ENCODE measurements at places on chromosomes 5 and 9.

- peak; percentile 5 for DNase-seq
These were observed 272.0 kb downstream of the ARHGAP26 start for GRCh38 chr5:143041972-143042770.

DNA sequence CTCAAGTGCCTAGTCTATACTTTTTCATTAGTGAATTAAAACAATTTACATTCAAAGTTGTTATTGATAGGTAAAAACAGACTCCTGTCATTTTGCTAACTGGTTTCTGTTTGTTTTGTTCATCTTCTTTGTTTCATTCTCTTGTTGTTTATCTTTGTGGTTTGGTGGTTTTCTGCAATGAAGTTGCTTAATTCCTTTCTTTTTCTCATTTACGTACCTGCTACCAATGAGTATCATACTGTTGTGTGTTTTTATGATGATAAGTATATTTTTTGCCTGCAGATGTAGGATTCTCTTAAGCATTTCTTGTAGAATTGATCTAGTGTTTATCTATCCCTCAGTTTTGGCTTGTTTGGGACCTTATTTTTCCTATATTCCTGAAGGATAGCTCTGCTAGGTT is 2230.0 kb downstream of the MAT2B start:
- no peak for DNase-seq

GRCh38 chr9:36450110-36450732 is 50.2 kb upstream of the RNF38 start:
- DNase-seq = peak; percentile 75

DNA sequence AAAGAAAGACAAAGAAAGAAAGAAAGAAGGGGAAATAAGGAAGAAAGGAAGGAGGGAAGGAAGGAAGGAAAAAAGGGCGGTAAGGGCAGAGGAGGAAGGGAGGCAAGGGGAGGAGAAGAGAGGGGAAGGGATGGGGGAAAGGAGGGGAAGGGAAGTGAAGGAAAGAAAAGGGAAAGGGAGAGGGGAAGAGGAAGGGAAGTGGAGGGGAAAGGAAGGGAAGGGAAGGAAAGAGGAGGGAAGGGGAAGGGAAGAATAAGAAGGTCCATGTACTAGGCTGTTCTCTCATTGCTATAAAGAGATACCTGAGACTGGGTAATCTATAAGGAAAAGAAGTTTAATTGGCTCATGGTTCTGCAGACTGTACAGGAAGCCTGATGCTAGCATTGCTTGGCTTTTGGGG is 217.1 kb downstream of the ENC1 start:
- DNase-seq = no peak

- no peak for DNase-seq
These were observed 158.4 kb upstream of the MPDZ start for GRCh38 chr9:13437866-13438265.

GRCh38 chr9:118962426-118962825 is 406.8 kb downstream of the BRINP1 start:
- no peak for DNase-seq

GRCh38 chr9:135701959-135702721 is at the start of gene KCNT1:
Gene KCNT1 (plus strand): TSS chr9:135702185. CDS start chr9:135702259, 74 bp downstream.
- DNase-seq = peak; percentile 43

DNA sequence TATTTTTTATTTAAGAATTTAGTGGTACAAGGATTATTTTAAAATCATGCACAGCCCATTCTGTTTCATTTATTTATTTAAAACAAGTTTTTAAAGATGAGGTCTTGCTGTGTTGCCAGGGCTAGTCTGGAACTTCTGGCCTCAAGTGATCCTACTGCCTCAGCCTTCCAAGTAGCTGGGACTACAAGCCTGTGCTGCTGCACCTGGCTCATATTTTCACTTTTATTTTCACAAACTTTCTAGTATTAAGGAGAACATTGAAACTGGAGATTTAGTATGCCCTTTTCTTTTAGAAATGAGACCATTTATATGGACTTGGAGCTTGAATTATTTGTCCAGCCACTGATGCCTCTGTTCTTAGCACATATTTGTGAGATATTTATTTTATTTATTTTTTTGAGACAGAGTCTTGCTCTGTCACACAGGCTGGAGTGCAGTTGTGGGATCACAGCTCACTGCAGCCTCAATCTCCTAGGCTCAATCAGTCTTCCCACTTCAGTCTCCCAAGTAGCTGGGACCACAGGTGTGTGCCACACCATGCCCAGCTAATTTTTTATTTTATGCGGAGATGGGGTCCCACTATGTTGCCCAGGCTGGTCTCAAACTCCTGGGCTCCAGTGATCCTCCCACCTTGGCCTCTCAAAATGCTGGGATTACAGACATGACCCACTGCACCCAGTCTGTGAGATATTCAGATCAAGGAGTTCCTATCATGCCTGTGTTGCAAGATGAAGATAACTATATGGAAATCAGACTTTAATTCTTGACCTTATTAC is 7.4 kb downstream of the DMXL1 start:
- no peak for DNase-seq

DNA sequence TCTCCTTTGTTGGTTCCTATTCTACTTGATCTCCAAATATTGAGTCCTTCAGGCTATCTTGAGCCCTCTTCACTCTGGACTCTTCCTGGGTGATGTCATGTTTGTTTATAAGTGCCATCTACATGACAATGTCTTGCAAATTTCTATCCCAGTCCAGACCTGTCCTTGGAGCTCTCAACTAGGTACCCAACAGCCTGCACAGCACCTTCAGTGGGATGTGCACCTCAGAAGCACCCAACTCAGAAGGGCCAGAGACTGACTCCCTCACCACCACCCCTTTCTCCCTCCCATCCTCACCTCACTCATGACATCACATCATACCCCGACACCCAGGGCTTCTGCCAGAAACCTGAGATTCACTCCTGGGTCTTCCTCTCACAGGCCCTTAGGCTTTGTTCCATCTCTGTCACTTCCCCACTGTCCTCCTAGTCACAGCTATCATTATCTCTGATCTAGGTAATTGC is 14.4 kb downstream of the TXN start:
- DNase-seq = no peak

GRCh38 chr5:143533978-143534760 is 130.7 kb upstream of the NR3C1 start:
- no peak for DNase-seq

- DNase-seq = no peak
These were observed 71.8 kb downstream of the RAPGEF1 start for GRCh38 chr9:131668057-131668438.

- no peak for DNase-seq
These were observed 161.8 kb upstream of the VLDLR start for GRCh38 chr9:2459756-2460155.

- DNase-seq = no peak
These were observed 137.4 kb downstream of the DENND1A start for GRCh38 chr9:123792501-123792900.

DNA sequence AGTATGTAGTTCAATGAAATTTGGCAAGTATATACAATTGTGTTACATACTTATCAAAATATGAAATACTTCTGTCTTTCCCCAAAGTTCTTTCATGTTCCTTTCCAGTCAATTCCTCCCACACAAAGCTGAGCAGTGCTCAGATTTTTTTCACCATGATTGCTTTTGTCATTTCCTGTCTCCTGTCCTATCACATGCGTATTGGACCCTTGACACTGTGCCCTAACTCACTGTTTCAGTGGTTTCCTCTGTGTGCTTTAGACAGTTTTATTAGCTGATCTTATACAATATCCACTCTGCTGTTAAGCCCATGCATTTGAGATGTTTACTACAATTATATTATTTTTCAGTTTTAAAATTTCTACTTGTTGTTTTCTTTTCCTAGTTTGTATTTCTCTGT is 463.6 kb upstream of the MEF2C start:
- no peak for DNase-seq

DNA sequence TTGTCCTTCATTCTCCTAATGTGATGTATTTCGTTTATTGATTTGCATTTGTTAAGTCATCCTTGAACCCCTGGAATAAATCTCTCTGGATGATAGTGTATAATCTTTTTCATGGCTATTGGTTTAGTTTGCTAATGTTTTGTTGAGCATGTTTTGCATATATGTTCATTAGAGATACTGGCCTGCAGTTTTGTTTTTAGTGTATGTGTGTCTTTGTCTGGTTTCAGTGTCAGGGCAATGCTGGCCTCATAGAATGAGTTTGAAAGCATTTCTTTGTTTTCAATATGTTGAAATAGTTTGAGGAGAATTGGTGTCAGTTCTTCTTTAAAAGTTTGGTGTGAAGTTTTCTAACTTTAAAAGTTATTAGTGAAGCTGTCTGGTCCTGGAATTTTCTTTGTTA is 149.6 kb upstream of the ATP10B start:
- no peak for DNase-seq

DNA sequence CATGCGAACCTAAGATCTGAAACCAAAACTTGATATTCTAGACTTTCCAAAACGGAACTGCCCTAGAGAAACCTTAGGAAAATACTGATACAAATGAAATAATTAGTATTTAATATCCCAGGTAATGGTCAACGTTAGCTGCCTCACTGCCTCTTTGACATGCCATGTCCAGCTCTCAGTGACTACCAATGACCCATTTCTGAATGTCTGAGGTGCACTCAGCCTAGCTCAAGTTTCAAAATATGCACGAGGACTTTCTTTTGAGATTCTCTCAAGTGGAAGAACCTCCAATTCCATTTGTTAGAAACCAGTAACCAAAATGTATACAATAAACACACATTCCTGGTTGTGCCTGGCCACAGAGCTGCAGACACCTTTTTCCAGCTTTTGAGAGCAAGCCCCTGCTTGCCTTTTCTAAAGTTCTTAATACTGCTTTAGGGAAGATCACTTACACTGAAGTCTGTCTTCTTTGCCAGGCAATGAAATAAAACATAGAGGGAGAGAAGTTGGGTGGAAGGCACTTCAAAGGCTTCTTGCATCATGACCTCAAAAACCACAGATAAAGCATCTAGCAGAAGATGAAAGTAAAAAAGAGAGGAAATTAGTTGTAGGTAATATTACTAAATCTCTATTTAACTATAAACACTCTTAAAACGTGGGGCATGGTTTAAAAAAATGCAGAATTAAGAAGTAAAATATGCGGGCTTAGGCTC is 87.9 kb downstream of the MRPS27 start:
- DNase-seq = no peak

DNA sequence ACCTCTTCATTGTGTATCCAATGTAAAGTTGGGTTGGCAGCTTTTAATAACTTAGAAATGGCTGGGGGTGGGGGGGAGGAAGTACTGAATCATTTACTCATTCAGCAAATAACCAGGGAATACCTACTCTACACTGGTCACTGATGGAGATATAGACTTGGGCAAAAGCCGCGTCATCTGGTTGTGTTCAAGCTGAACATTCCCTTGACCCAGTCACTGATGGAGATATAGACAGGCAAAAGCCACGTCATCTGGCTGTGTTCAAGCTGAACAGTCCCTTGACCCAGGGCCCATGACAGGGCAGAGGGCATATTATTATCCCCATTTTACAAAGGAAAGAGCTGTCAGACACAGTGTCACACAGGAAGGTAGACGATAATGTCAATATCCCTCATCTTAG is 32.6 kb downstream of the FOXI1 start:
- no peak for DNase-seq

- DNase-seq = no peak
These were observed 10.8 kb downstream of the CETN3 start for GRCh38 chr5:90398726-90399125.

DNA sequence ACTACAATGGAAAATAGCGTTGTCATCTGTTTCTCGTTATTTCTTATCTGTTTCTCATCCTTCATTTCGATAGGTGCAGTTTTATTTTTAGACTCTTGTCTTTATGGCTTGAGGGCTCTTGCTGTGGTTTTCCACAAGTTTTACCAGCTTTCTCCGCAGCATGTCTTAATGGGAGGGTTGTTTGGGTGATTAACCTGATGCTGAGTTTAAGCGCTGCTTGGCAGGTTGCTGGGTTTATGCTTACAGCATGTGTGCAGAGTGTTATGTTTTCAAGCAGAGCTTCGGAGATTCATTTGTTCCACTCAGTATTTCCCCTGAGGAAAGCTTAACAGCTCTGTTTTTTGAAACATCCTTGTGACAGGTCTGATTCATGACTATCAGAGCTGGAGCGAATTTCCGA is 154.0 kb downstream of the SLC12A2 start:
- no peak for DNase-seq

DNA sequence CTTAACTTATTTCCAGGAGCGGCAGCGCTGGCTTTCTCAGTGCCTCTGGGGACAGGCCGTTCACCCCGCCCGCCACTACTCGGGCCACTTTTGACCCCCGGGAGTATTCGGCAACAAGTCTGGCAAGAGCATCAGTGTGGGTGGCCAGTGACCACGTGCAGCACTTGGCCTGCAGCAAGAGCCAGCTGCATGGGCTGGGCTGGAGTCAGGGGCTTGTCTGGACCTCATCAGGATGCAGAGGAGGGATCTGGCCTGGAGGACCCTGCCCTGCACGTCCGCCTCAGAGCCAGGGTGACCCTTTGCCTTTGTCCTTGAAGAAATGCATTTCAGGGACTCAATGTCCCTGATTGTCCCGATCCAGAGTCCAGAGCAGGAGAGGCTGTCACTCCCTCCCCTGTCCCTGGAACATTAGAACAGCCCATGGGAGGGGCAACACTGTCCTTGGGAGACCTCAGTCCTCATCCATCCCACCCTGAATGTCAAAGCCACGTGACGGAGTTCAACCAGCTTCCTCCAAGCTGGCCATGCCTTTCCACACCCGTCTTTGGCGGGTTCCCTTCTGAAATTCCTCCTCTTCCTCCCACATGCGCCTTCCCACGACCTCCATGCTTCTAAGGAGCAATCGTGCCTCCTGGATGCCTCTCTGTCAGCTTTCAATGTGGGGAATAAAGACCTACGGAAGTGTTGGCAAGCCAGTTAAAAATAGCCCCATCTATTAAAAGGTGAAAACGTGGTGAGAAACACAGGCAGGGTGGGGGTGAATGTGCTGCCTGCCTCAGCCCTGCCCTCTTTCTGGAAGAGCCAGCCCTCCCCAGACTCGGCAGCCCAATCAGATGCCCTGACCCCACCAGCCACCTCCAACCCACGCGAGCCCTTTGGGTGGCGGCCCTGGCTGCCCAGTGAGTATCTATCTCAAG is 99.0 kb downstream of the OLFM1 start:
- no peak for DNase-seq

DNA sequence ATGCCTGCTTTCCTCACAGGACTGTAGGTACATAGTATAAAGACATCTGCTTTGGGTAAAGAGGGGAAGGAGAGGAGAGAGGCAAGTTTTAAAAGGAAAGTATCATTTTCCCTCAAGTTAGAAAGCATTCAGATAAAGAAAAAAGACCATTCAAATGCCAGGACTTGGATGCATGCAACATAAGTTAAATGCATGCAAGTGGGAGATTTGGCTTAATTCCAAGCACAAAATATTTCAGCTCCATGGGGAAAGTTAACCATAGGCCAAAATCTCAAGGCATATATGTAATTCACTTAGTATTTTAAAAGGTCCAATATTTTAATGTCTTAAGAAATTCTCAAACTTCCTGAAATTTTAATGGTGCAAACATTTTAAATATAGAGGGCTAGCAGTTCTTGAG is 36.4 kb downstream of the POU5F2 start:
- no peak for DNase-seq

DNA sequence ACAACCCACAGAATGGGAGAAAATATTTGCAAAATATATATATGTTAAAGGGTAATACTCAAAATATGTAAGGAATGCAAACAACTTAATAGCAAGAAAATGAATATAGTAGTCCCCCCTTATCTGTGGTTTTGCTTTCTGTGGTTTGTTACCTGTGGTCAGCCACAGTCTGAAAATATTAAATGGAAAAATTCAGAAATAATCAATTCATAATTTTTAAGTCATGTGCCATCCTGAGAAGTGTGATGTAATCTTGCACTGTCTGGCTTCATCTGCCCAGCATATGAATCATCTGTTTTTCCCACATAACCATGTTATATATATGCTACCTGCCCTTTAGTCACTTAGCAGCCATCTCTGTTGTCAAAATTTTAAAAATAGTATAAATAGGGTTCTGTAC is 11.7 kb downstream of the CER1 start:
- DNase-seq = no peak

GRCh38 chr5:159231167-159231566 is 21.8 kb upstream of the RNF145 start:
- no peak for DNase-seq

All from SK-MEL-5 (cell line).